ENCODE measurements at places on chromosomes 11 and 22.
A peak's percentile ranks its signal among the peaks of the same experiment; 100 is the strongest.

GRCh38 chr11:68441466-68442230 is 18.9 kb upstream of the PPP6R3 start:
- DNase-seq, result peak; percentile 56

GRCh38 chr22:40966726-40967085 is 15.5 kb downstream of the RBX1 start:
- DNase-seq, result no peak

GRCh38 chr11:7501894-7502293 is 11.9 kb upstream of the PPFIBP2 start:
- no peak for DNase-seq

DNA sequence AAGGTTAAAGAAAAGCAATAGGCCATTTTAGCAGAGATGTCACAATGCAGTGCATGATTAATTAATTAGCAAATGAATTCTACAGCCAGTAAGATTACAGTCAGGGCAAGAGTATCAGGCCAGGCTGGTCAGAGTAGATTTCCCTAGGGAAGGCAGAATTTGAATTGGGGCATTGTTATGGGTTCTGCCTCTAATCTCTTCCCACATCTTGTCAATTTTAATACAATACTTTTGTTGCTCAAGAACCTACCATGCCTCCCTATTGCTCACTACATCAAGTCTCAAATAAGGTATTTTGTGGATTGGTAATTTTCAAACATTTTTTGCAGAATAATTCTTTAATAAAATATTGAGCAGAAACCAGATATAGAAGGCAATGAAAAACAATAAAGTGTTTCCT is 103.7 kb downstream of the CCDC81 start:
- no peak for DNase-seq

- no peak for DNase-seq
Measured at GRCh38 chr11:102360681-102361080, 13.7 kb downstream of the BIRC2 start.

GRCh38 chr11:94749369-94749768 is 18.8 kb upstream of the AMOTL1 start:
- no peak for DNase-seq

DNA sequence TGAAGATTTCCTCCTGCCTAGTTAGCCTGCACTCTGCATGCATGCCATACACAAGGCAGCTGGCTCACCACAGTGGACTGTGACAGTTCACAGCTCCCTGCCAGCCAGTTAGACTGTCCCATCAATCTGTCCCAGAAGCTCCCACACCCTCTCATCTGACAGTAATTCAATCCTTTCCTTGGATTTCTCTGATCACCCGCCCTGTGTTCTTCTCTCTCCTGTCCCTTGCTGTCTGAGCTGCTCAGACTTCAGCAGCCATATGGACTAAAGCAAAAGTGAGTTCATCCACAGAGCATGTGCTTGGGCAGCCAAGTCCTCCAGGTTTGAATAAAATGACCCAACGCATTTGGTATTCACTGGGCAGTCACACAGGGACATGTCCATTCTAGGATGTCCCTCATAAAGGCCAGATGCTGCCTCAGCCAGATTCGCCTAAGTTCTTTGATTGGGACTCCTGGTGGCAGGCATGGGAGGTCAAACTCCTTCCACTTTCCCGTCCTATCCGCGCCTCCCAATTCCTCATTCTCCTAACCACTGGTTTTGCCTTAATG is 54.5 kb upstream of the ZBTB44 start:
- peak; percentile 12 for DNase-seq

DNA sequence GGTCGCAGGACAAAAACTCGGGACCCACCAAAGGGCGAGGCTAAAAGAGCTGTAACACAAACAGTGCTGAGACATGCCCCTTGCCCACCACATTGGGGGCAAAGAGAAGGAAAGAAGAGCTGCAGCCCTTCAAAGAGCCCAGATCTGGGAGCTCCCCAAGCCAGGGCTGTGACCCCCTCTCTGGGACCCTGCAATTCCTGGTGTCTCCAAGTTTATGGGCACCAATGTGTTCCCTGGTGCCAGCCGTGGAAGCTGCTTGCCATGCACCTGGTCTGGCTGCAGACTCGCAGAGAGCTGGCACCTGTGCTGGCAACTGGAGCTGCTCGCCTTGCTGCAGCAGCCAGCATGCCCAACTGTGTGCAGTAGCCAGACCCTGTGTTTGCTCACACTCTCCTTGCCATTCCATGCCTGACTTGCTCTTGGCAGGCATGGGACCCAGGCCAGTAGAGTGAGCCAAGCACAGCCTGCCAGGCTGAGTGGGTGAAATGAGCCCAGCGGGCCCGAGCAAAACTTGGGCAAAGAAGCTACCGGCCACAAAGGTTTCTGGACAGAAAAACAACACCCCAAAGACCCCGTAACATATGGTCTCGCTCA is 16.0 kb downstream of the RRP8 start:
- no peak for DNase-seq

GRCh38 chr11:95453616-95454171 is 222.7 kb upstream of the SESN3 start:
- peak; percentile 15 for DNase-seq

GRCh38 chr11:61742391-61742790 is 10.0 kb upstream of the MYRF start:
- peak; percentile 37 for DNase-seq

GRCh38 chr22:17824457-17824856 is 50.2 kb upstream of the BID start:
- no peak for DNase-seq

DNA sequence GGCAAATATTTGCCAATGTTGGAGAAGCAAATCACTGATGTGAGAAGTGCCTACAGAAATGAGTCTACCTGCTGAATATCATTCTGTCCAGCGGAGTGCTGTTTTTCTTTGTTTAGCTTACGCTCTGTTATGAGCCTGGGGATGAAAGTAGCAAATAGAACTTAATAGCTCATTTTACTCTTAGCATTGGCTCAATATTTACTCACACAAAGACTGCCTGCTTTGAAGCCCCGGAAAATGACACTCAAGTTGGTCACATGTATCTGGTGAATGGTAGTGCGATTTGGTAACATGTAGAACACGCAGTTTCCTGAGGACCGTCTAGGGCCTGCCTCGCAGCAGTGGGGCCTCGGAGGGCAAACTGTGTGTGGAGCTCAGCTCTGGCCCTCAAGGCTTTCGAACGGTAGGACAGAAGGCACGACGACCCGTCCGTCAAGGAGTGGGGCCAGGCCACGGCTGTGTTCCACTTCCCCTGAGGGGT is 38.9 kb downstream of the TBC1D22A start:
- DNase-seq, result no peak

DNA sequence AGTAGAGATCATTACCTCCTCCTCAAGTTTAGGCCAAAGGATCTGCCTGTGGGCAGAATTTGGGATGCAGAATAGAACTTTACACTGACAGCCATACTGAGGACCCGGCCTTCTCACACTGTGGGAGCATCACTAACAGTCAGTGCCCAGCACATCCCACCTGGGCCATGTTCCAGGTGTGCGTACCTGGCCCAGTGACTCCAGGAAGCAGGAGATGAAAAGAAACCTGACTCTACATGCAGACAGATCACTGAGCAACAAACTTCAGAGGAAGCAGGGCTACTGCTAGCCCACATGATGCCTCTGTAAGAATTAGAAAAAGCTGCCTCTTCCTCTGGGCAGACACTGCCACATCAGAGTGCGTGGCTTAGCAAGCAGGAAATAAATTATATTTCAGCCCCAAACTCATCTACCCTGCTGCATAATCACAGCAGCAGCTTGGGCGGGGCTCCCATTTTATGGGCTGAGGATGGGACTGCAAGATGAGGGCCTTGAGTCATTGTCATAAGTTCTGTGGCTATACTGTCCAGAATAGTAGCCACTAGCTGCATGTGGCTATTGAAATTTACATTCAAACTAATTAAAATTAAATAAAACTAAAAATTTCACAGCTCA is 6.0 kb upstream of the LMO2 start:
- DNase-seq, result no peak

GRCh38 chr11:117457031-117457785 is 129.6 kb downstream of the CEP164 start:
- DNase-seq, result no peak

DNA sequence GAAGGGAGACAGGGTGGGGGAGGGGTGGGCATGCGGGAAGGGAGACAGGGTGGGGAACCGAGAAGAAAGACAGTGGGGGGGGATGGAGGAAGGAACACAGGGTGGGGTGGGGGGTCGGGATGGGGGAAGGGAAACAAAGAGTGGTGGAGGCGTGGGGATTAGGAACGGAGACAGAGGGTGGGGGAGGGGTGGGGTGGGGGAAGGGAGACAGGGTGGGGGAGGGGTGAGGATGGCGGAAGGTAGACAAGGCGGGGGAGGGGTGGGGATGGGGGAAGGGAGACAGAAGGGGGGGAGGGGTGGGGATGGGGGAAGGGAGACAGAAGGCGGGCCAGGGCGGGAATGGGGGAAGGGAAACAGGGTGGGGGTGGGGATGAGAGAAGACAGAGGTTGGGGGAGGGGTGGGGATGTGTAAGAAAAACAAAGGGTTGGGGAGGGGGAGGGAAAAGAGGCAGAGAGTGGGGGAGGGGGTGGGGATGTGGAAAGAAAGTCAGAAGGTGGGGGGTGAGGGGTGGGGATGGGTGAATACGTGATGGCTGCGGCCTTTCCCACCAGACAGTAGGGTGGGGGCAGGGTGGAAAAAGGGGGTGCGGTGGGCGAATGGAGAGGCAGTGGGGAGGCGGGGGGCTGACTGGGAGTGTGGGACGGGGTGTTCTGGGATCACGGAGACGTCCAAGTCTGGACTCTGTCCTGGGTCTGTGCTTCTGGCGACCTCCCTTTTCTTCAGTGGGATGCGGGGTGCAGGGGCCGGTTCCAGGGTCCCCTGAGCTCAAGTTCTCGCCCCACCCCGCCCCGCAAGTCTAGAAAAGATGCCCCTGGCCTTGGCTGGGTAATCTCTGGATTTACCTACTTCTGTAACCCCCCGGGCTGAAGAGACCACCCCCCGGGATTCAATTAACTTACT is 744 bp downstream of the PRAME start:
- no peak for DNase-seq

DNA sequence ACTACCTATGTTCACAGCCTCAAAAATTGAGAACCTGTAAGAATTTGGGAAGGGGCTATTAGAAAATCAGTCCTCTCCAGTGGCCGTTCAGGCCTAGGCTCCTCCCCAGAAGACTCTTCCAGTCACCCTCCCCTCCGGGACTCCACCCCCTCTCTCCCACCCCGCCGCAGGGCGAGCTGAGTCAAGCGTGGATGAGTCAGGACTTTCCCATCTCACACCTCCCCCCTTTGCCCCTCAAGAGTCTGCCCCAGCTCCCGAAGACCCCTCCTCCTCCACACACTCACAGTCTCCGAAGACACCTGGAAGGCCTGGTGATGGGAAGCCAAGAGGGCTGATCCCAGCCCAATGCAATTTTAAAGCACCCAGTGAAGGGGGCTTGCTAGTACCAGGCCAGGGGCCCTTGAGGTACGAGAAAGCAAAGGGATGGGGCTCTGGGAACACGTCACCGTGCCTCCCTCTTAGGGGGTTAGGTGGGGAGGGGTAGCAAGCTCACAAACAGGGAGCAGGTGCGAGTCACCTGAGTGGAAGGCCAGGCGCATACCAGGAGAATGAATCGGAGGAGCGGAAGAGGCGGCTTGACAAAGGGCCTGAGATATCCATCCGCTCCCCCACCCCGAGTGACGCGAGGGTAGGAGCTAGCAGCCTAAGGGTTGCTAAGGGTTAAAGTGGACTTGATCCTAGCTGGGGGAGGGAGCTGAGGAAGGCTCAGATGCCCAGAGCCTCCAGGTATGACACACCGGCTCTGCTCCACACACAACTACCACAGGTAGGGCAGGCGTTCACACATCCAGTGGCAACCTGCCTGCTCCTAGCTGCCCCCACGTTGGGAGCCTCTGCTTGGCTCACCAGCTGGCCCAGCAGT is 13.6 kb downstream of the BCL9L start:
- DNase-seq, result peak; percentile 76

Data from SJCRH30 (cell line).